Omental fat pad (tissue), 4 donors: ENCODE measurements at places on chromosomes 6 and 20. TPM values are rescaled to one million over a fixed set of nuclear protein-coding genes. Genes with fewer than 3 reads are reported as not detected.

The FHL5 gene
- total RNA-seq, result 20.9 TPM

The SIRPD gene
- total RNA-seq, result 0.96 TPM

The MYLK4 gene
- 0.28 TPM for total RNA-seq

The ADAM33 gene
- total RNA-seq, result 75.3 TPM

The PKIG gene
- total RNA-seq, result 90.8 TPM

The PGBD1 gene
- total RNA-seq, result 4.8 TPM

The MATN4 gene
- not detected for total RNA-seq

The GJA1 gene
- total RNA-seq, result 260 TPM

The TCP11 gene
- total RNA-seq, result not detected

The JAG1 gene
- total RNA-seq, result 95.5 TPM

The SLC17A1 gene
- not detected for total RNA-seq

The SLC24A3 gene
- 8.5 TPM for total RNA-seq

The ANGPT4 gene
- total RNA-seq, result 0.44 TPM

The PHACTR1 gene
- total RNA-seq, result 16.7 TPM

The HTR1B gene
- not detected for total RNA-seq

The ID4 gene
- 8.5 TPM for total RNA-seq

The RIPPLY2 gene
- total RNA-seq, result not detected

The TSBP1 gene
- total RNA-seq, result not detected

The HUS1B gene
- total RNA-seq, result not detected

The DEFB124 gene
- total RNA-seq, result not detected

The PROKR2 gene
- not detected for total RNA-seq

The HDGFL1 gene
- total RNA-seq, result not detected

The ADGRF4 gene
- total RNA-seq, result 0.48 TPM

The GNMT gene
- total RNA-seq, result 0.84 TPM

The EDN1 gene
- 5.9 TPM for total RNA-seq

The SEL1L2 gene
- 1.4 TPM for total RNA-seq

The TP53TG5 gene
- not detected for total RNA-seq

The RSPO4 gene
- total RNA-seq, result not detected

The FLRT3 gene
- 48.3 TPM for total RNA-seq

The C6orf52 gene
- total RNA-seq, result not detected

The MRS2 gene
- total RNA-seq, result 24.7 TPM

The PAK1IP1 gene
- total RNA-seq, result 18.4 TPM

The ASIP gene
- not detected for total RNA-seq

The LGSN gene
- total RNA-seq, result not detected

The LST1 gene
- 34.2 TPM for total RNA-seq

The ENPP4 gene
- total RNA-seq, result 20.2 TPM

The DNAH8 gene
- total RNA-seq, result not detected

The C4B gene
- 912 TPM for total RNA-seq

The CLPSL1 gene
- total RNA-seq, result not detected

The OOEP gene
- total RNA-seq, result not detected
